Suppressor macrophage treated with lipopolysaccharide for 1 hour (primary cell): ENCODE measurements at places on chromosomes 7 and 10.

GRCh38 chr10:3478153-3478552, 305.6 kb upstream of the PITRM1 start:
- DNase-seq: no peak

DNA sequence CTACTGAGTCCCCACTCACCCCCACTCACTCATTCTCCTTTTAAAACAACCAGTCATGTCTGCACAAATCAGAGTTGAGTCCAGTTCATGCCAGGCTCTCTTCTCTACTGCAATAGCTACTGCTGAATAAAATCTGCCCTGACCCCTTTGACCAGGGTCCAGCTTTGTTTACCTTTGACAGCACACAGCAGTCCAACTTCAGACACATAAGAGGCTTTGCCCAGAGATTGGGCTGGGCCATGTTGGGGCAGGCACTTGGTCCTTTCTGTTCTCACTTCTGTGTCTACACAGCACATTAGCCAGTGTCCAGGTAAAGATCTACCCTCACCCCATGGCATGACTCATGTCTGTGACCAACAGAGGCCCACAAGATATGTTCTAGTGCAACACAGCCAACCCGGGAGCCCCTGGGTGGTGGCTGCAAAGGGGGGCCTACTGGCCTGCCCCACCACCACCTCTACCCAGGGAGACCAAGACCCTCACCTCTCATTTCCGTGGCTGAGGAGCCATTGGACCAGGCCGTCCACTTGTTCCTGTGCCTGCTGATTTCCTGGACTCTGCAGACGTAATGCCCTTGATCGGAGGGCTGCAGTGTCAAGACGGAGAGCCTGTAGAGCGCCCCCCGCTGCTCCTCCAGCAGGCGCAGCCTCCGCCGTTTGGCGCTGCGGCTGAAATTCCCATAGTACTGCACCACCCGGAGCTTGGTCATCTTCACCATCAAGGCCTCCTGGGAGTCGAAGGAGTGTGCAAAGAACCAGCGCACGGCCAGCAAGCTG, 8.0 kb downstream of the VSTM4 start:
- DNase-seq: no peak

GRCh38 chr10:4677296-4678021, 148.5 kb upstream of the AKR1E2 start:
- DNase-seq: no peak

GRCh38 chr10:19164461-19164860, 115.9 kb downstream of the MALRD1 start:
- DNase-seq: no peak

DNA sequence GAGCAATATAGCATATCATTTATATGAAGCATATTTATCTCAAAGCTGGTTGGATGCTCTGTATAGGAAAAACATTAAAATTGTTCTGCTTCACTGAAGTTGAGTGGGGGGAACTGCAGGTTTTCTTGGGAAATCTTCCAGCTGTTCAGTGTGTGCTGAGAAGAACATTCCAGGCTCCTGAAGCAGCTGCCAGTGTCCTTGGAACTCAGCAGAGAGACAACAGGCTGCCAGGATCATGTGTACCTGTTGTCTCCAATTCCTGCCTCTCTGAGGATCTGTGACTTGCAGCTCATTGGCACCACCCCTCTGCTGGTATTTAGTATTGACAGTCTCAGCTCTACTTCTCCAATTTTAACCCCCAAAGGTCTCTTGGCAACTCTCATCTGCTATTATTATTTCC, 42.3 kb upstream of the PRKG1 start:
- DNase-seq: no peak

DNA sequence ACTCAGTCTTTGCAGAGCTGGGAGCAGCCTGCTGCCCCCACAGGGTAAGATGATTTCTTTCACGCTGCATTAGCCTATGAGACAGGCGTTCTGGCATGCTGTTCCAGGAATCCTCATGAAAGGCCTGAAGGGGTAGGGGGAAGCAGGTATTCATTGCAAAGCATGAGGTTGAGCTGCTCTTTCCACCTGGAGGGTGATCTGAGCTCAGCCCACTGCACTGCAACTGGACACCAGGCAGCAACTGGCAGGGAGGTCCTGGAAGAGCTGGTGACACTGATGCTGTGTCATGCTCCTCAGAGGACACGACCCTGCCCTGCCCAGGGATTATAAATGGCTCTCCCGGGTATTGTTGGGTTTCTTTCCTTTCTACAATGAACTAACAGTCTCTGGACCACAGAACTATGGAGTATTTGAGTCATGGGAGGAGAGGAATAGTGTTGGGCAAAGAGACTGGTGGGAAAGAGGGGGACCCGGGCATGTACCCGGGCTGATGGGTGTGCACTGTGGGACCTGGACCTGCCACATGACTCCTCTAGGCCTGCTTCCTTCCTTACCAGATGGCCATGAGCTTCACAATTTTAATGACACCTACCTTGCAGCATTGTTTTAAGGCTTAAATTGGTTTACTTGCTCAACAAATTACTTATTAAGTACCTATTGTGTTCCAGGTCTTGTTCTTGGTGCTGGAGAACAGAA, 24.3 kb downstream of the SLC25A28 start:
- no peak for DNase-seq
